8988T (cell line): ENCODE measurements at places on chromosomes 12 and 14.
A peak's percentile ranks its signal among the peaks of the same experiment; 100 is the strongest.

DNA sequence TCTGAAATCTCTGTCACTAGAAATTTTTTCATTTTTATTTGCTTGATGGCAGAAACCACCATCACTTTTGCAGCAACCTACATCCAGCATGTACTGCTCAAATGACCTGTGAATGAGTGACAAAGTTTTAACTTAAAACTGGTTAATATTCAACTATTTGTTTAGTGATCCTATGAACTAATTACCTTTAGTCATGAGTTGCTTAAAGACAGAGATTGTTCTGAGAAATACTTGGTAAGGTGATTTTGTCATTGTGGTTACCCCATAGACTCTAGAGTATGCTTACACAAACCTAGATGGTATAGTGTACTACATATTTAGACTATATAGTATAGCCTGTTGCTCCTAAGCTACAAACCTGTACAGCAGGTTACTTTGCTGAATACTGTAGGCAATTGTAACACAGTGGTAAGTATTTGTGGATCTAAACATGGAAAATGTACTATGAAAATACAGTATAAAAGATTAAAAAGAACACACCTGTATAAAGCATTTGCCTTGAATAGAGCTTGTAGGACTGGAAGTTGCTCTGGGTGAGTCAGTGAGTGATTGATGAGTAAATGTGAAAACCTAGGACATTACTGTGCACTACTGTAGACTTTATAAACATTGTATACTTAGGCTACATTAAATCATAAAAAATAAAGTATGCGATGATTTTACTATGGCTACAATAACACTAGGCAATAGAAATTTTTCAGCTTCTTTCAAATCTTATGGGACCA is 256.6 kb upstream of the PPFIA2 start:
- no peak for DNase-seq

GRCh38 chr12:68016136-68016535 is 26.9 kb downstream of the IFNG-AS1 start:
- DNase-seq = no peak

DNA sequence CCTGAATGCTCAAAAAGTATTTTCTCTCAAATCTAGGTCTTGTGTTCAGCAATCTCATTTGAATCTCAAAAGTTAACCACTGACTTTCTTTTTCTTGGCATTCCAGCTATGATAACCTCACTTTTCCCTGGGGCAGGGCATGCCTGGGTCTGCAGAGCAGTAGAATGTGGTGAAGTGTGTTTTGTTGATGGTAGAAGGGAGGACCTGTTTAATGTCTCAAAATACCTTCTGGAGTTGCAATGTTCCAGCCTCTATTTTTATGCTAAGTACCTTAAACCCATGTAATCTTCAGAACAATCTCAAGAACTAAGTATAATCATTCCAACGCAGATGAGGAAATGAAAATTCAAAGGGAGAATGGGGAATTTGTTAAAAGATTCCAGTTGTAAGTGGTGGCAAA is 82.1 kb upstream of the FUT8 start:
- DNase-seq = no peak

GRCh38 chr12:452667-453210 is 7.0 kb upstream of the B4GALNT3 start:
- no peak for DNase-seq

GRCh38 chr12:90945070-90945649 is 9.8 kb downstream of the CCER1 start:
- DNase-seq = no peak

- DNase-seq = no peak
These were observed 57.2 kb downstream of the SYNE2 start for GRCh38 chr14:63909984-63910383.

- no peak for DNase-seq
These were observed 49.2 kb upstream of the CCND2 start for GRCh38 chr12:4224206-4224889.

DNA sequence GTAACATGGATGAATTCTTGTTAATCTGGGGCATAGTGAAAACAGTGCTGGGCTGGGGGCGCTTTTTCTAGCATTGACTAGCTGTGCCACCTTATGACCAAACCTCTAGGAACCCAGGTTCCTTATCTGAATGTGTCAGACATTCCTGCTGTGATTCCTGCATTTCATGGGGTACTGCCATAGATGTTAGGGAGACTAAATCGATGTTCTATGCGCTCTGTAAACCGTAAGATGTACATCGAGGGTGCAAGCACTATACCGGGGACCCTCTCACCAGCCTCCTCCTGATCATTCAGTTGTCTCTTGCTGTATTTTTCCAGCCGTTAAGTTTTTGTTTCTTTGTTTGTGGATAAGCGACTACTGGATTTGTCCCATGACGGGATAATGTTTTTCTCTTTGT is 170.9 kb upstream of the PARP11 start:
- DNase-seq = no peak

DNA sequence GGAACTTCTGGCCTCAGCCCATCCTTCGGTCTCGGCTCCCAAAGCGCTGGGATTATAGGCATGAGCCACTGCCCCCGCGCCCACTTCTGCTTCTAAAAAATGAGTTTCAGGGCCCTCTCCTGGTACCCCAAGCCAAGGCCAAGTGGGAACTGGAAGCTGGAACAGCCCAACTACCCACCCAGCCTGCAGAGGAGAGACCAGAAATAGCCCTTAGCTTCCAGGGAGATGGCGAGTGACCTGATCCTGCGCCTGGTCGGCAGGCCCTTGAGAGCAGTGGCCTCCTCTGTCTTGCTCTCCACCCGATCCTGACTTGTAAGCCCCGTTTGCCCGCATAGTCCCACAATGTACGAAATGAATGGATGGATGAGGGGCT is 31.2 kb upstream of the PLEKHG6 start:
- DNase-seq = no peak

DNA sequence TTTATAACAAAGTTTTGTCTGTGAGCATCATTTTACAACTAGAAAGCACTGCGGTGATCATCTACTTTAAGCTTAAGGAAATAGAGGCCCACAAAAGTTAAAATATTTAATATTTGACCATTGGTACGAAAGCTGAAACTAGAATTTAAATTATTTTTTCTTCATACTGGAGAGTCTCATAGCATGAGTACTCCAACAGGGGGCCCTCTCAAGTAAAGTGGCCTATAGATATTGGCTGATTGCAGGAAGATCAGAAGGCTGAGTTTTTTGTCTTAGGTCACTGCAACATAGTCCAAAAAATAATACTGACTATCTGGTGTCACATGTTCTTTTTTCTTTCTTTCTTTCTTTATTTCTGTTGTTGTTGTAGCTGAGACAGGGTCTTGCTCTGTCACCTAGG is 75.3 kb upstream of the ZDHHC17 start:
- DNase-seq = no peak

DNA sequence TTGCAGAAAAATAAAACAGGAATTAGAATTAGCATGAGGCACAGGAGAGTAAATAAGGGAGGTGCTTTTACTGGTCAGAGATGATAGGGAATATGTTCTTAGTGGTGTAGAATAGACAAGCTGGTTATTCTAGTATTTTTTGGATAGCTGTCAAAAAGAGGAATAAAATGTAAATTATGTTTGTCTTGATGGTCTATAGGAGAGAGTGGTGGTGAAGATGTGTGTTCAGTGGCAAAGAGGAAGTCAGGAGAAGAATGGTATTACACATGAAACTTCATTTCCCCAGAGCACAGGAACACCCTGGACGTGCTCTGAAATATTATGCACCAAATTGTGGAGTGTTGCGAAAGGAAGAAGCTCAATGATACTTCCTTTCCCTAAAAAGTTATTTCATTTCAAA is 27.8 kb downstream of the MUCL1 start:
- DNase-seq = no peak

- no peak for DNase-seq
These were observed 164.8 kb downstream of the ZFP36L1 start for GRCh38 chr14:68627868-68628604.

DNA sequence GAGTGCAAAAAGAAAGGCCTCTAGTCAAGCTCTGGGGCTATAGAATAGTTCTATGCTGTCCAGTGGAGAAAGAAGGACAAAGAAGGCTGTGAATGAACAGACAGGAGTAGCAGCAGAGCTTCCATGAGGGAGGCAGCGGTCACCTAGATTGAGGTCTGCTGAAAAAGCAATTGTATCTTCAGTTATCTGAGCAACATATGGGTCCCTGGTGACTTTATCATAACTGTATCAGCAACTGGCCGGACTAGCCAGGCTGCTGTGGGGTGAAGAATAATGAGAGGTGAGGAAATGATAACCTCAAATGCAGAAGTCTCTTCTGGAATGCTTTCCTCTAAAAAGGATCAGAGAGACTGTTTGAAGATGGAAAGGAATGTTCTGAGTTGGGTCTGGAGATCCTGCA is 971.3 kb upstream of the TMEM132C start:
- DNase-seq = no peak

GRCh38 chr12:77213319-77213718 is 147.9 kb upstream of the E2F7 start:
- no peak for DNase-seq

- no peak for DNase-seq
These were observed 110.5 kb downstream of the SCARB1 start for GRCh38 chr12:124753228-124753591.

GRCh38 chr12:105190530-105190929 is 45.4 kb downstream of the APPL2 start:
- DNase-seq = no peak

GRCh38 chr12:71538807-71539206 is 99.2 kb downstream of the LGR5 start:
- no peak for DNase-seq

DNA sequence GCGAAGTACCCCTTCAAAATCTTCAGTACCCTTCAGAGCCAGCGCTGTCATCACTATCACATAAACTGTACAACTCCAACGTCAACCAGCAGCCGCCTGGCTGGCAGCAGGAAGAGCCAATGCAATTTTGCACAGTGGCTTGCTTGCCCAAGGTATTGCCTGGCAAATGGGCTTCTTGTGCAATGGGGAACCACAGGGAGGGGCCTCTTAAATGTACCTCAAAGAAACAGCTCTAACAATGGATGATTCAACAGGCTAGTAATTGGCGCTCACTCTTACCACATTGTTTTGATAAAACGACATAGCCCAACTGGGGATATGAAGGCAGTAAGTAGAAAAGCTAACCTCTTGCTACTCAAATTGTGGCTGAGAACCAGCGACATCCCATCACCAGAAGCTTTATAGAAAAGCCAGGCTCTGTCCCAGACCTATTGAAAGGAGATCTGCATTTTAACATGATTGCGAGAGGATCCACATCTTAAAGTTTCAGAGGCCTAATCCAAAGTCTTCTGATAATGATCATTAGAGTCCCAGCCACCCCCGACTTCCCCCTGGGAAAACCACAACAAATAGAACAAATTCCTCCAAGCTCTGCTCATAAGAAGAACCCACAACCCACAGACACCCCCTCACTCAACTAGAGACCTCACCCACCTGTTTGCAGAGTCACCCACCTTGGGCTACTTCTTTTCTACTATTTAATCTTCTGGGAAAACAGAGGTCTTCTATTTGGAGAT is 125.3 kb upstream of the HIF1A start:
- no peak for DNase-seq

GRCh38 chr14:32512813-32513212 is 183.7 kb downstream of the AKAP6 start:
- DNase-seq = no peak

DNA sequence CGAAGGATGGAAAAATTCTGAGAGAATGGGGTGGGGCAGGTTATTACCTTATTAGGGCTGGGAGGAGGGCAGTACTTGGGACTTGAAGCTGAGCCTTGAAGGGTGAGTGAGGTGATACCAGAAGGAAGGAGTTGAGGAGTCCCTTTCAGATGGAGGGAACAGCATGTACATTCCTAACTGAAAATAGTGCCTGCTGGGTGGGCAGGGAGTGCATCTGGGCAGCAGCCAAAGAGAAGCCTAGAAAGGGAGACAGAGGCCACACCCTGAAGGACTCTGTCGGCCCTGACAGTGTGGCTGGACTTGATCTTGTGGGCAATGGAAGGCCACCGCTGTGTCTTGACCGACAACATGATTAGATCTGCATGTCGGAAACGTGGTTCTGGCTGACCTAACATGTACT is 147.6 kb downstream of the NDUFA12 start:
- no peak for DNase-seq

DNA sequence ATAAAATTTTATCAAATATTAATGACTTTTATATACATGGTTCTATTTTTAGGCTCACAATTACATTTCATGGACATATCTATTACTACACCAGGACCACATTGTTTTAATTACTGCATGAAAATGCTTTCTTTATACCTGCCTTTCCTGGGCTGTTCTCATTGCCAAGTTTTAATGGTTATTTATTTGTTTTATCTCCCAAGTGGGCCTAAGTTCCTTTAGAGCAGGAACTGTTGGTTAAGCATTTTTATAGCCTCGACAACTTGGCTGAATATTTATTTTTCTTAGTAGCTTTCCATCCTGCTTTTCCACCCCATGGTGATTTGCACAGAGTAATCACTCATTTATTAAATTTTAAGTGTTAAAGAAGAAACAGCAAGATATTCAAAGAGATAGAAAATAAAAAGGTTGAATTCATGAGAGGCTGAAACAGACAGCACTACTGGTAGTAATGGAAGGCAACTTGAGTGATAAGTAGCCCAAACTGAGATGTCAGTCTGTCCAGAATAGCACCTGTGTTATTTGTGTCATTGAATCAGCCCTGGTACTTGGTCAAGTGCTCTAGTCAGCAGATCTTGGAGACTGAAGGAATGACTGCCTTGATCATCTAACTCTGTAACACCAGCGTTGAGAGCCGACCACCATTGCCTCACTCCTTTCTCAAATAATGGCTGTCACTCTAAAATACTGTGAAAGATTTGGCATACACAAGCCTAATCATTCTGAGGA is 119.1 kb upstream of the EGLN3 start:
- DNase-seq = no peak

DNA sequence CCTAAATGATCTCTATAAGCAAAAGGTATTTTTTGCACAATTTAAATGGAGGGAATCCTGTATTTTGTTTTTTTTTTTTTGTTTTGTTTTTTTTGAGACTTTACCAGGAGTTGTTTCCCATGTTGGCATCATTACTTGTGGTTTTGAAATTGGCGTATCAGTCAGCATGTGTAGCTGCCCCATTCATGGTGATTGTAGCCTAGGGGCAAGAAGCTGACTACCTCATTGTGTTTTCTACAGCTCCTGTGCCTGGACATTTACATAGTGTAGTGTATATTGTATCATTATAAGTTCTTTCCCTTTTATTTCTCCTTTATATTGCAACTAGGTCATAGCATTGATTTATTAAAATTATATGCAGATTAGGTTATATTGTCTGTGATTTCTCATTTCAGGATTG is 24.5 kb downstream of the SAMD4A start:
- no peak for DNase-seq

GRCh38 chr14:72518809-72519377 is 375.0 kb downstream of the DPF3 start:
- DNase-seq = no peak

DNA sequence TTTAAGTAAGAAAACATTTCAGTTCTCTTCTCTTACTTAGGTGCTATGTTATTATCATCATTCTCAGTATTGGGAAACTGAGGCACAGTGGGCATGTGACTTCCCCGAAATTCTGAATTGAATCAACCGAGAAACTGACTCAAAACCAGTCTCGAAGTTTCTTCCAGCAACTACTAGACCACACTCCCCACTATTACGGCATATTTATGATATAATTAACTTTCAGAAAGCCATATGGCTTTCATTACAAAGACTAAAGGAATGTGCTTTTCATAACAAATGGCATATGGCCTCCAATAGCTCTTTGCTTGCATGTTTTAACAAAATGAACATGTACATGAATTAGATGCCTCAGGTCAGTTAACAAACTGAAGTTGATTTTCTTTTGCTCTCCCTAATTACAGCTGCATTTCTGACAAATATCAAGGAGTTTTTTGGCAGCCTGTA is 182.9 kb upstream of the SLC38A2 start:
- DNase-seq = no peak

GRCh38 chr14:58060077-58060476 is 91.9 kb downstream of the ARMH4 start:
- no peak for DNase-seq

GRCh38 chr12:12608557-12608957 is 3.1 kb upstream of the CREBL2 start:
- peak; percentile 6 for DNase-seq
